Stimulated activated CD4-positive, alpha-beta T cell treated with anti-CD3 and anti-CD28 coated beads, Interleukin-1b, Interleukin-23, amount 100 ng/mL, for 4 hours (primary cell): ENCODE measurements at places on chromosomes 3 and 15.

GRCh38 chr15:82093774-82094211 lies 48.0 kb upstream of the MEX3B start:
- DNase-seq, result no peak

- DNase-seq, result no peak
Observed at GRCh38 chr3:138946663-138947494, at the start of the genes FOXL2 and FOXL2NB. FOXL2 (minus strand) TSS chr3:138947137; CDS start chr3:138946722, 415 bp downstream. FOXL2NB (plus strand) TSS chr3:138947217; CDS start chr3:138947365, 148 bp downstream.

GRCh38 chr3:100269410-100270214 lies 8.8 kb downstream of the TBC1D23 start:
- DNase-seq, result no peak

- DNase-seq, result no peak
Observed at GRCh38 chr3:140128631-140129030, 193.6 kb downstream of the CLSTN2 start.

GRCh38 chr3:32255345-32255744 lies 16.9 kb downstream of the CMTM8 start:
- no peak for DNase-seq

DNA sequence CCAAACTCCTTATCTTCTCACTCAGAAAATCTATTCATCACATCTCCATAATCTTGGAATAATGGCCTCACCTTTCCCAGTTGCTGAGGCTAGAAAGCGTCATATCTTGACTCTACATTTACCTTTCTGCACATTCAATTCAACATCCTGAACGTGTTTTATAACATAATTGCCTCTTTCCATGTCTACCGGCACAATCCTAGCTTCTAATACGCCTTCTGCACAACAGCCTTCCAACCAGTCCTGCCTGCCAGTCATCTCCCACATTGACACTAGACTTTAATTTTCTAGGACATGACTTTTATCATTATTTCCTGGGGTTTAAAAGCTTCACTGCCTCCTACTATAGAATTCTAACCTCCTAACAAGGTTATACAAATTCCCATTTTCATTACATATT lies 906.6 kb downstream of the ROBO1 start:
- no peak for DNase-seq

GRCh38 chr3:114274929-114275328 lies 18.9 kb upstream of the TIGIT start:
- no peak for DNase-seq

DNA sequence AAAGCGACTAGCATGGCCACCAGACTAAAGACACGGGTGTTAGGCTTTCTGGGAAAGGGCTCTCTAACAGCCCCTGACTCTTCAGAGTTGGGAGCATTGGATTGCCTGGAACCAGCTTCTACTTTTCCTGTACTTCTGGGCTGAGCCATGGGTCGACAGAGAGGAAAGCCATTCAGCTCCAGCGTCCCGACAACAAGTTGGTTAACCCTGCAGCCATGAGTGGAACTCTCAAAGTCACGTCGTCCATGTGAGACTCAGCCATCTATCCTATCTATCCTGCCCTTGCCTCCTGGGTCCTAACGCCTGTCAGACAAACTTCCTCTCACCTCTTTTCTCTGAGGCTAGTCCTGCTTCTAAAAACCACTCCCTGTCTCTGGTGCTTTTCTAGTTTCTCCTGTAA lies 32.6 kb upstream of the TBC1D5 start:
- no peak for DNase-seq

DNA sequence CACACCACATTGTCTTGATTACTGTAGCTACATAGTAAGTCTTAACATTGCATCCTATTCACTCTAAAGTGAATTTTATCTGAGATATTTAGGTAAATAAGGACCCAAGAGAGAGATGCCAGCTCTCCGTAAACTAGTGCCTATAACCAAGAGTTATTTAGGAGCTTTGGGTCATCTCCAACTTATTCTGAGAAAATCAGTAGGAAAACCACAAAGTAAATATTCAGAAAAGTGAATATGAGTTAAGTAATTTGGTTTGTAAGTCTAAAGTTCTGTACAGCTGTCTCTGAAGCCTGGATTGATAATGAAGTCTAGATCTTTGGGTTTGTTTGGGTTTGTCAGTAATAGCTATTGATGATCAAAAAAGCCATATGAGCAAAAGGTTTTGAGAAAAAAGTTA lies 120.0 kb downstream of the FNDC3B start:
- DNase-seq, result no peak

GRCh38 chr3:13495921-13496723 lies 16.0 kb downstream of the HDAC11 start:
- DNase-seq, result peak; percentile 56

DNA sequence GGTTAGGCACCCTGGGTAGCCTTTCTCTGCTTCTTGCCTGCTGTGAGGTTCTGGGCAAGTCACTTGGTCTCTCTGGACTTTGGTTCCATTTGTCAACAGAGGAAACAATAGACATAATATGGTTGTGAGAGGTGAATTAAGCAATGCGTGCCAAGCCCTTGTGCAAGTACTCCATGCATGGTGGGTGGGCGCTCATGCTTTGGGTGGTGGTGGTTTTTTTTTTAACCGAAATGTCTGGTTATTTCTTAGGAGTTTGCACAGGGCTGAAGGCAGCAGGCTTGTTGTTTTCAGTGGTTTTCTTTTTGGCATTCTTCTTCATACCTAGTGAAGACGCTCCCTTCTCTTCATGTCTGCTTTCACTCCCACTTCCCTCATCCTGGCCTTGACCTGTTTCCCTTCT lies 84.2 kb upstream of the LRTM1 start:
- DNase-seq, result no peak

GRCh38 chr15:93138681-93139250 lies 49.8 kb upstream of the RGMA start:
- DNase-seq, result no peak

- DNase-seq, result no peak
Observed at GRCh38 chr3:160373655-160374054, 25.4 kb downstream of the IFT80 start.

DNA sequence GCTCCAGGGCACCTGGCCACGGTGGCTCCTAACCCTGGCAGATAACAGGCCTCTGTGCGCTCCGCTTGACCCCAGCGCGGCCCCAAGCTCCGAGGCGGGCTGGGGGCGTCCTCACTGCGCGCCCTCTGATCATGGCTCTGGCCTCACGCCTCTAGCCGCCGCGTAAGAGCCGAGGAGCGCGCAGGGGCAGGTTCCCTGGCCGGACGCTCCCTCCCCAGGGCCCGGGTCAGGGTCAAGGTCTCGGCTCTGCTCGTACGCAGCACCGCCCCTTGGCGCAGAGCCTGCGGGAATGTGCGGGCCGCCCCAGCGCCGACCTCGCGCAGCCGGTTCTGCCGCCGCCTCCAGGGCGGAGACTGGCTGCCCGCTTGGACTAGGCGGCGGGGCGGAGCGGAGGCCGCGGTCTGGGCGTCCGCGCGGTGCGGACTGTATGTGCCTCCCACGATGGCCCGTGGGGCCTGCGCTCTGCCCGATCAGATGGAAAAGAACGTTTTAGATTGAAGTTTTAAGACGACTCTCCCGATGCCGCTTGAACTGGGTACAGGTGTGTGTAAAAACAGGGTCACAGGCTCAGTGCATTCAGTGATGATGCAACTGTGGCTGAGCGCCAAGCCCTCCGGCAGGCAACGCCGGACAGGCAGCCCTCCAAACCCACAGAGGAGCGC lies 40.8 kb downstream of the CHST14 start:
- DNase-seq, result no peak

GRCh38 chr3:172918165-172918564 lies 167.6 kb downstream of the ECT2 start:
- DNase-seq, result no peak

DNA sequence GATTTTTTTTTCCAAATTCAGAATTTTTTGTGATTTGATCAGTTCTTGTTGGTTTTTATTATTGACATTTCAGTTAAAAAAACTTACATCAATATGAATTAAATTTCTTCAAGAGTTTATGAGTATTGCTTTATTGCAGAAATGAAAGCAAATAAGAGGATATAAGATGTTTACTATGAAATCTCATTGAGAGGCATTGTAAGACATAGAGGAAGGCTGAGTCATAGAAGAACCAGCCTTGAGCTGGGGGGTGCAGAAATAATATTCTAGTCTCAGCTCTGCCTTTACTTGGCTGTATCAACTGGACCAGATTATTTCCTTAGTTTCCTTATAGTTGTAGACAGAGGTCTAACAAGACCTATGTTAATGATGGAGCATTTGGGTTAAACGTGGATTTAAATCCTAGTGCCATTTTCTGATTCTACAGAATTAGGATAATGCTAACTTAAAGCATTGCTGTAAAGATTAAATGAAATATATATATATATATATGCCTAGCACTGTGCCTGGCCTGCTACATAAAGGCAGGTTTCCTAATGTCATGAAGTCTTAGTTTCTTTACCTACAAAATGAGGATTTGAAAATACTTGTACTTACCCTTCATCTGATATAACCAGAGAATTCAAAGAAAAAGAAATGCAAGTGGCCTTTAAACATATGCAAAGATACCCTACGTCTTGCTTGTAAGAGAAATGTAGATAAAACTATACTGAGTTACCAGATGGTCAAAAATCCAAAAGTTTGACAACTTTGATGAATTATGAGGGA lies 7.3 kb downstream of the FAM98B start:
- no peak for DNase-seq

DNA sequence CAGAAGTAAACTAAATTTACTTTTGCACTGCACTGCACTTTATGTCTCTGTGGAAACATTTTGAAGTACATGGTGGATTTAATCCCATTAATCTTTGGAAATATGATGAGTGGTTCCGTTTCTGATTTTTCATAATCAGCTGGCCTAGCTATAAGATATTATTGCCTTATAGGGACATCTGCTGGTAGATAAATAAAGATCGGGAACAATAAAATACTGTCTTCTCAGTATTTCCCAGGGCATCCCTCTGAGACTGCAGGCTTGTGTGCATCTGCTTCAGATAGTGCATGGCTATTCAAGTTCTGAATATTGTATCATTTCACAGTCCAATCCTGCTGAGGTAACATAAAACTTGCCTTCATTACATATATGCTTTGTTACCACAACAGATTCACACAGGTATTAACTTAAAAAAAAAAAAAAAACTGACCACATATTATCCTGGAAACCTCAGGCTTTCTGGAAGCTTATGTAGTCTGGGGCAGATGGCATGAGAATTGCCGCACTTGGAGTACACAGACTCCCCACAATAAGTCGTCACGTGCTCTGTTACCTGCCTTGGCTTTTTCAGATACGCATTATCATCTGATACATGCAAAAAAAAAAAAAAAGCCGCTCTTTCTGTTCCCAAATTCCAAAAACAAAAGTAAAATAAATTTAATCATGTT lies 330.8 kb upstream of the AGTR1 start:
- DNase-seq, result no peak

GRCh38 chr3:125401402-125401801 lies 26.3 kb upstream of the ZNF148 start:
- DNase-seq, result no peak

GRCh38 chr3:165336786-165337185 lies 140.6 kb upstream of the SLITRK3 start:
- DNase-seq, result no peak

- no peak for DNase-seq
Observed at GRCh38 chr3:155970398-155970797, 99.9 kb downstream of the GMPS start.

- no peak for DNase-seq
Observed at GRCh38 chr3:150407051-150407807, 869 bp upstream of the TSC22D2 start.

- no peak for DNase-seq
Observed at GRCh38 chr3:54951405-54951804, 23.5 kb upstream of the LRTM1 start.

DNA sequence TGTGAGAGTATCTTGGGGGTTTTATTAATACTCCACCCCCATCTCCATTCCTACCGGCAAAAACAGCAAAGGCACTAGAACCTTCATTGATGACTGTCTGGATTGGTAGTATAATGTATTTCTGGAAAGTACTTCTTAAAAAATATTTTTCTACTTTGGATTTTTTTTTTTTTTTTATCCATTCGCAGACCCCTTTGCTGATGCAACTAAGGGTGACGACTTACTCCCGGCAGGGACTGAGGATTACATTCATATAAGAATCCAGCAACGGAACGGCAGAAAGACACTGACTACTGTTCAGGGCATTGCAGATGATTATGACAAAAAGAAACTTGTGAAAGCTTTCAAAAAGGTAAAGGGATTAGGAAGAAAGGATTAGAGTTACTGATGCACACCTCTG lies 1.2 kb downstream of the EIF1B start:
- no peak for DNase-seq
